Stimulated activated CD4-positive, alpha-beta T cell treated with anti-CD3 and anti-CD28 coated beads, Interleukin-4, amount 100 ng/mL, for 4 hours (primary cell): ENCODE measurements at places on chromosomes 6 and 20.
A peak's percentile ranks its signal among the peaks of the same experiment; 100 is the strongest.

- no peak for DNase-seq
Measured at GRCh38 chr6:96925290-96925687, 761 bp downstream of the KLHL32 start.

DNA sequence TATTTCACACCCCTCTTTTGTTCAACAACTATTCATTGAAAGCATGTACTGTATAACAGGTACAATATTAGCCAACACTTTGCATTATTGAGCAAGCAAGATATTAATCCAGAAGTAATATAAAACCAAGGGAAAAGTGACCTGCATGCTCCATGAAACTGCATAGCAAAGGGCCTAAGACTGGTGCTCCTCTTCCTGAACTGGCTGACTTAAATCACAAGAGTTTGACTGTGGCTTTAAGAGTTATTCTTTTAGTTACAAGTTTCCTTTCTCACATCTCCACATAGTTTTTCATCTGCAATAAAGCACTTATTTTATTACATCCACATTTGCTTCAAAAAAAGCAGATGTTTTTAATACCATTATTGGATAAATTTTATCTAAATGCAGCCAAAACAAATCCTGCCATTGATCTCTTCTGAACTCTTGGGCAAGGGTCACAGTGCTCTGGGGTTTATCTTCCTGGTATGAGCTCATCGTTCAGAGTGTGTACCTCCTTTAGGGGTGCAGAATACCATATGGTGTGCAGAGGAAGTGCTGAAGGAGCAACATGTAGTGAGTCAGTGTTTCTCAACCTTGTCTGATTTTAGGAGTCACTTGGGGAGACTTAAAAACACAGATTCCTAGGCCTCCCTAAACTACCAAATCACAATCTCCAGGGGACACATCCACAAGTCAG lies 1225.9 kb upstream of the MAP3K7 start:
- DNase-seq, result no peak

DNA sequence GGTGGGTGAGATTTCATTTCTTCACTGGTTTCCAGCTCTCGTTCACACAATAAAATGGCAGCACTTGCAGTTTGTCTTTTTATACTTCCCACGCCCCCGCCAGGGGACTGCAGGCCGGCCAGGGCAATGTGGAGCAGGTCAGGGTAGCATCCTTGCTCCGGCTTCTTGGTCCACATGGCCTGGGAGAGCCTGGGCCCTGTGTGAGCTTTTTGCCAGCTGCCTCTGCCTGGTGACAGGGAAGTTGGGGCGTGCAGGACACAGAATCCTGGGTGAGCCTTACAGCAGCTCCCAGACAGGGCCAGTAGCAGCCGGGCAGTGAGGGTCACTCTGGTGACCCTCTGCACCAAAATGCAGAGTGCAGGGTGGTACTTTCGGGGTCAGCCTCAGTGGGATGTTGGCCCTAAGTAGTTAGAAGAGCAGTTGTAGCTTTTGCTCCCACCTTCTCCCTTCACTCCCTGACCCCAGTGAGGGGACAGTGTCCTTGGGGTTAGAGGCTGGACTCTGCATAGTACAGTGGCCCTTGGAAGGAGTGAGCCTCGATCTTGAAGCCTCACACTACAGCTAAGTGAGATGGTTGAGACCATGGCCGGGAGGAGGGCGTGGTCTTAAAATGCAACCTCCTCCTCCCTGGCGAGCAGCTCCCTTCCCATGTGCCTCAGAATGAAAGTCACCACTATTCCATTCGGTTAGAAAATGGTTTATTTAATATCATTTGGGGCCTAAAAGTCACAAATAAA lies 23.8 kb downstream of the PYGB start:
- no peak for DNase-seq

DNA sequence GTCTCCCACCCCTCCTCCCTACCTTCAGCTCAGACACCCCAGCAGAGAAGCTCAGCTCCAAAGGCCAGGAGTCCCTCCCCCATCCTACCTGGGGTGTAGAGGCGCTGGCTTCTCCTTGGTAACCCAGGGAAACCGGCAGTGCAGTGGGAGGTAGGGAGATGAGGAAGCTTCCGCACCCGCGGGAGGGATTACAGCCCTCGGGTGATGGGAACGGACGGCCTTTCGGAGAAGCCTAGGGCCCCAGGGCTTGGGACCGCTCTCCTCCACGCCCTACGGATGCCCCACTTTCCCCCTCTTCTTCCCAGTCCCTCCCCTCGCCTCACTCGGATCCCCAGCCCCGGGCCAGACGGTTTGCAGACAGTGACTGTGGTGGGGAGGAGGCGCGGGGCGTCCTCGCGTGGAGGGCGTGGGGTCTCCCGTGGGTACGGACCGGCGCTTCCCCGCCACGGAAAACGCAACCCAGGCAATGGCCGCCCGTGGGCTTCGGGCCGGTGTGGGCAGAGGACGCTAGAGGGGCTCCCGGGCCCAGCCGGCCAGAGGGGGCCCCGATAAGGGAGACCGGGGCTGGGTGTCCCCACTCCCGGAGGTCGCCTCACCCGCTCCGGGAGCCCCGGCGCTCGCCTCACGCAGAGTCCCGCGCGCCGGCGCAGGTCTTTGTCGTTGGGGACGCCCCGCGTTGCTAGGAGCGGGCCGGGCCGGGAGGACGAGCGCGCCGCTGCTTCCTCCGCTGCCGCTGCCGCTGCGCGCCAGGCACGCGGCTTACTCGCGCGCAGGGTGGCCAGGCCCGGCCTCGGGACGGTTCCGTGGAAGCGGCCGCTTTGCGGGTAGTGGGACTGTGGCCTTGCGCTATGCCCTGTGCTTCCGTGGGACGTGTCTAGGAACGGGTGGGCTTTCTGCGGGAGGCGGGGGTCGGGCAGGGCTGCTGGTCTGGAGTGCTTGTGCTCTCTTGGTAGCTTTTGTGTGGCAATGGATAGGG lies 15.8 kb downstream of the AARS2 start:
- peak; percentile 33 for DNase-seq
